ENCODE measurements at places on chromosomes 13 and 19.

GRCh38 chr13:101942038-101942437 is 459.8 kb downstream of the FGF14 start:
- peak; percentile 44 for DNase-seq

DNA sequence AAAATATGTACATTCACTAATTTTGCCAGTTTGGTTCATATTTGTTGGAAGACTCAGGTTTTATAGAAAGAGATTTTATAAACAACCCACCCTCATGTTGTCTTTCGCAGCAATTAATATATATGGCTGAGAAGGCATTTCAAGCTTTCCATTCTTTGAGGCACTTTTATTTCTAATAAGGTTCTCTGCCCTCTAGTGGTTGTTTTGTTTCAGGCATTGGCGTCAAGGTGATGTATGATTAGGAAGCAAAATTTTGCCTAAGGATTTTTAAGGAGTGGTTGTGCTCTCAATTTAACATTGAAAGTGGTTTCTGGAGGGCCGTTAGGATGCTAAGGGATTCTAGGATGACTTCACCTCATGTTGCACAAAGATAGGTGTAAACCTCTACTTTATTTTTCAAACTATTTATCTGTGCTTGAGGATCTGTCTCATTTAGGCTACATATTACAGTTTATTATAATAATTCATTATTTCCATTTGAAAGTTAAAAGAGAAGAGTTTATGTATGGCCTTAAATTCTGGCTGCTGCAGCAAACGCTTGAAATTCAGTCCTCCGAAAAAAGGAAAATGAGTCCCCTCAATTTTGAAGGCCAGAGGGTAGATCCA is 35.9 kb downstream of the OXGR1 start:
- peak; percentile 57 for DNase-seq

GRCh38 chr19:56312342-56312741 is 2.3 kb downstream of the ZSCAN5A start:
- DNase-seq = no peak

GRCh38 chr13:36420437-36420891 is 11.8 kb upstream of the CCNA1 start:
- peak; percentile 70 for DNase-seq

DNA sequence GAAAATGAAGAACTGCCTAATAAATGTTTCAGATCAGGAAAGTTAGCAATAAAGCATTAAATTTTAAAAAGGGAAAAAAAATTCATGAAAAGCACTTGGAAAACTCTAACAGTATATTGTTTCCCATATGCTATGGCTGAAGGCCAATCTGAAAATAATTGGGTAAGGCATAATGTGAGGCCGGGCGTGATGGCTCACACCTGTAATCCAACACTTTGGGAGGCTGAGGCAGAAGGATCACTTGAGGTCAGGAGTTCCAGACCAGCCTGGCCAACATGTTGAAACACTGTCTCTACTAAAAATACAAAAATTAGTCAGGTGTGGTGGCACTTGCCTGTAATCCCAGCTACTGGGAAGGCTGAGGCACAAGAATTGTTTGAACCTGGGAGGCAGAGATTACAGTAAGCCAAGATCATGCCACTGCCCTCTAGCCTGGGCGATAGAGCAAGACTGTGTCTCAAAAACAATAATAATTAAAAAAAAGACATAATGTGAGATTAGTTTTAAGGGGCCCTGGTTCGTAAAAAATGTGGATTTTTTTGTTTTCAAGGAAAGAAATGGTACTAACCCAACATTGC is 15.2 kb downstream of the INTS6 start:
- no peak for DNase-seq

- peak; percentile 2 for DNase-seq
Observed at GRCh38 chr13:38763446-38764381, 76.8 kb downstream of the FREM2 start.

GRCh38 chr13:99484473-99484872 is 16.8 kb upstream of the TM9SF2 start:
- no peak for DNase-seq

DNA sequence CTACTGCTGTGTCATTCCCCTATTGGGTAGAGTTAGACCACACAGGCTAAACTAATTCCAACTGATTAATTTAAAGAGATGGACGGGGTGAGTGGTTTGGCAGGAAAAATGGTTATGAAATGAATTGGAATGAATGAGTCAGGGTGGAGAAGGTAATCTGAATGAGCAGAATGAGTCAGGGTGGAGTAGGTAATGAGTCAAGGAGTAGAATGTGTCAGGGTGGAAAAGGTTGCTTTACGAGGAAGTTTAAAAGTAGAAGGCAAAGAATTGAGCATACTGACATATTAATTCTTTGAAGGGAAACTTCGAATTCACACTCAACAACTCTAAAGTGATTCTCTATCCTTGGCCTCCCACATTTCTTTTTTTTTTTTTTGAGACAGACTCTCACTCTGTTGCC is 12.7 kb upstream of the ZNF121 start:
- DNase-seq = no peak
